ENCODE measurements at places on chromosomes 16 and 17.

DNA sequence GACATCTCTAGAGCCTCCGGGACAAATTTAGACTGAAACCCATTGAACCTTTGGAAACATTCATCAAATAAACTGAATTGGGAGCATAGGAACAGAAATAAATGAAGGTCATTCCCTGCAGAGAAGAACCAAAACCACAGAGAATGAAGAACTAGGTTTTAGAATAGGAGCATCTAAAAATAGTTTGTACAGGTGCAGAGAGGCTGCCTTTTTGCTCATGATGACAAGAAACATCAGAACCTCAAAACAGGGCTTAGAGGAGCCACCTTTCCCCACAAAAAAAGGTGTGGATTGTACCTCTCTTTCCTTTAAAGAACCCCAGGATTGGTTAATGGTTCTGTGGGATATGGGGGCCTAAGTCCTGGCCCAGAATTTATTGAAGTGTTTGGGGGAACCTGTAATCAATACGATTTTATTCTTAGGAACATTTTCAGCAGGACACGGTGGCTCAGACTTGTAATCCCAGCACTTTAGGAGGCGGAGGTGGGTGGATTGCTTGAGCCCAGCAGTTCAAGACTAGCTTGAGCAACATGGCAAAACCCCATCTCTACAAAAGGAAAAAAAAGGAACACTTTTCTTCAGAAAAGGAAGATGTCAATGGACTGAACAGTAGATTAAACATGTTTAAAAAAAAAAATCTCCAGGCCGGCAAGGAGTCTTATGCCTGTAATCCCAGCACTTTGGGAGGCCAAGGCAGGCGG lies 37.7 kb upstream of the SLC47A1 start:
- no peak for DNase-seq

DNA sequence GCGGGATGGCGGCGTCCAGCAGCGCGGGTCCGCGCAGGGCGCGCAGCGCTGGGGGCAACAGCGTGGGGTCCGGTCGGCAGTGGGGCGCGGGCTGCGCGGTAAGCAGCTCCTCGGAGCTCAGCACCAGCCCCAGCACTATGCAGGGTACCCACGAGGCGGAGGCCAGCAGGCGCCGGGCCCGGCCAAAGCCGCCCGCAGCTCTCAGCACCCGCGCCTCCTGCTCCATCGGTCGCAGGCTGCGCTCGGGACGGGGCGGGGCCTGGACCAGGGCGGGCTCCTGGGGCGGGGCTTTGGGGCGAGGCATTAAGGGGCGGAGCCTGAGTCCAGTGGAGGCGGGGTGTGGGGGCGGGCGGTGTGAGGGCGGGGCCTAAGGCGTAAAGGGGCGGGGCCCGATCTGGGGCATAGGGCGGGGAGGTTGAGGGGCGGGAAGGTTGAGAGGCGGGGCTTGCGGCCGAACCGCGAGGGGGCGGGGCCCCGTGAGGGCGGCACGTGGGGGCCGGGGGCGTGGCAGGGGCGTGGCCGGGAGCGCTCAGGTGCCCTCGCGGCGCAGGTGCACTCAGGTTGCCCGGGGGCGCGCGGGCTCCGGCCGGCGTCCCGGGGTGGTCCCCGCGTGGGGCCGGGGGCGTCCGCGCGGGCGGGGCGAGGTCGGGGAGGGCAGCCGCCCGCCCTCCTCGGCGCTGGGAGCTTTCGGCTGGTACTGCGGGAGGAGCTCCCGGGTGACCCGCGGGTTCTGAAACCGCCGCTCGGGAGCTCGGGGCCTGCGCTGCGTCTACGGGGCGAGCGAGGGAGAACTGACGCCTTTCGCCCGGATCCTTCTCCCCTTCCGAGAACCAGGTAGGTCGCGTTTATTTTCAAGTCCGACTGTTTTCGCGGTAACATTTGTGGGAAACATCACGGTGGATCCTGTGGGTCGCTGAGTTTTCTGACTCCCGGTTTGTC lies 1.4 kb upstream of the SLC22A31 start:
- peak; percentile 56 for DNase-seq

DNA sequence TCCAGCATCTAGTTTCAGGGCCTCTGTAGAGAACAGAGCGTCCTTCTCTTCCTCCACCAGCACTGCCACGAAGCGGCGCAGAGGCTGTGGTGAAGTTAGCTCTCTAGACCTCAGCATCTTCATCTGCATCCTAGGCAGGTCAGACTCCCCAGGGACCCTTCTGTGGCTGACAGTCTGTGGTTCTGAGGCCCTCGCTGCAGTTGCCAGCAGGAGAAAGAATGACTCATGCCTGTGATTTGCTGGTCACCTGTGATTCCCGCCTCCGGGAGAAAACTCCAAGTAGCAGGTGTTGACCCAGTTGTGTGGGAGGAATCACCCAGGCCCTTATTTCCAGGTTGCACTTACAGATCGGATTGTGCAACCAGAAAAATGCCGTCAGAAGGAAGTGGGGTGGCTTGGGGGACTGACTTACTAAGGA lies 117.3 kb upstream of the CACNG5 start:
- DNase-seq = no peak

DNA sequence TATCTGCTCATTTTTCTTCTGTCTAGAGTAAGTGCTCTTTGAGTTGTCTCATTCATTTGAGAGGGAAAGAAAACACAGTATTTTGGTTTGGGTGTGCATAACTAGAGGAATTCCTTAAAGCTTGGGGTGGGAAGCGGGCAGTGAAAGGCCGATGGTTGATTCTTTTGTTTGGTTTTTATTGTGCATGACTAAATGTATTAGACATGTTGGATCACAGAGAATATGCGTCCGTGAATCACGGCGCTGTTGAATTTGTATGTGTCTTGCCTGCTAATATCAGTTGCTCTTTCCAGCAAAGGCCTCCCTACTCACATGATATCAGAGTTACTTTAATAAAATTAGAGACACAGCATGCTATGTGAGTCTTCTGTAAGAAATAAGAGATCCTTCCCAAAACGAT lies 180.0 kb downstream of the CHD9NB start:
- no peak for DNase-seq

DNA sequence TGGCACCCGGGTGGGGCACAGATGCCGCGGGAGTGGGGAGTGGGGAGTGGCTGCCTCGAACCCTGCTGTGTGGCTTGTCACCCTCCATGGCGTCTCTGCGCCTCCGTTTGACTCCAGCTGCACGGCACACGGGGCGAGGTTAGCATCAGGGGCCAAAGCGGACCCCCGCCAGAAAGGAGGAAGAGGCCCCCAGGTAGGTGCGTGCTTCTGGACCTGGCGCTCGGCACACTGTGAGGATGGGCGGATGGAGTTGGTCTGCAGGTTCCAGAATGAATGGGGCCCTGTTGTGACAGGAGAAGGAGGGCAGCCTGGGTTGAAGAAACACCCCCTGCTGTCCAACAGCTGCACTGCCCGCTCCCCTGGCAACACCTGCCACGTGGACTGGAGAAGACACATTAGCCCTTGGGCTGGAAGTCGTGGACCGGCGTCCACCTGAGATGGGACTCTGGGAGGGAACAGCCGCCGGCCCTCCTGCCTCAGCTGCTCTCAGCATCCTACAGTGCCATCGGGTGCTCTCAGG lies 9.4 kb upstream of the FASN start:
- DNase-seq = no peak

DNA sequence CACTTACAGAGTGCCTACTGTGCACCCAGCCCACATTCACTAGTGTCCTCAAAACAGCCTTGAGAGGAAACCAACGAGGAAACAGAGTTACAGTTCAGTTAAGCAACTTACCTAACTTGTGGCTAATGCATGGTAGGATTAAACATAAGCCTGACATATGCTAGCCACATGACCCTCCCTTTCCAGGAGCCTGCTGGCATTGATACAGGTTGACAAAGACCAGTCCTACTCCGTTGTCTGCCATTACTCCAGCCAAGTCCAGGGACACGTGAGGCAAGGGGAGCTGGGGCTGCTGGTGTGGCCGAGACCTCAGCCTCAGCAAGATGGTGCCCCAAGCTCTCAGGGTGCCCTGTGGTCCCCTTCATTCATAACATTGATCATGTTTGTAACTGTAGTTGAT lies 37.9 kb downstream of the SNX20 start:
- no peak for DNase-seq

DNA sequence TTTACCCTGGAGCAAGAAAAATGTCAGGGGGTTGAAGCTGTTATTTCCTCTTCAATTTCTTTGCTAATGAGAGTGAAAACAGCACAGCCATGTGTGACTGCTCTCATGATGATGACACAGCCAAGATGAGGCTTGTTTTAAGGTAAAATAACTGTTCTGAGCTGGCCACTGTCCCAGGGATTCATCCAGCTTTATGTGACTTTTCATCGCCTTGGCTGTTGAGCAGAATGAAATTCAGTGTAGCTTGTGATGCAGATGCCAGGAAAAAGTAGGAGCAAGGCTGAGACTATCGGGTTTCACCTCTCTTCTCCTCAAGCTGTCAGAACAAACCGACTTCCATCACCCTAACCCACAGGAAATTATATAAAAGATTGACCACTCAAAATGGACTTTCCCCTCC lies 361.8 kb upstream of the CDH5 start:
- DNase-seq = no peak

DNA sequence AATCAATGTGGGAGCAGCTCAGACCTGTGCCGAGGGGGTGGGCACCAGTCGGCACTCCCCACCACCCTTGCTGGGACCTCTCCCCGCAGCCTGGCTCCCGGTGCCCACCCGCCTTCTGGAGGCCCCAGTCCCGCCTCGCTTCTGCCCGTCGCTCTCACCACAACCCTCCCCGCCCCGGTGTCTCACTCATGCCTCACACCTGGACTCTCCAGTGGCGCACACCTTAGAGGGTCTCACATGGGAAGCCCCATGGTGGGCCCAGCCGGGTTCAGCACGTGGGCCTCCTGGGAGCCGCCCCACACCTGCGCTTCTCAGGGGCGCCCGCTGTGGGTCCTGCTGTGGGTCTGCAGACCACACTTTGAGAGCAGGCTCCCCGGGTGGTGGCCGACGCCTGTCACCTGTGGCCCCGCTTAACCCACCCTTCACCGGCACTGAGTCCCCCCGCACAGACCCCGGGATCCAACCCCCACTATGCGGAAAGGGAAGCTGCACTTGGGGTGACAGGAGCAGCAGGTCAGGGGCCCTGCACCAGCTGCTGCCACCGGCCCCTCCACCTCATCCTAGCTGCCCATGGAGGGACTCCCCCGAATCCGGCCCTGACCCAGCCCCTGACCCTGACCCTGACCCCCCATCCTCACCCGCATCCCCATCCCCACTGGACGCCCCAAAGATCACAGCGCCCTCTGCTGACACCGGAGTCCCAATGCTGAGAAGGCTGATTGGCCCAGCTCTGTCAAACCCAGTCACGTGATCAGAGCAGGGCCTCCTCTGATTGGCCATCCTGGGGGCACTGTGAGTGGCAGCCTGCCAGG lies 27.4 kb upstream of the SLC38A10 start:
- no peak for DNase-seq

- no peak for DNase-seq
Measured at GRCh38 chr17:39955726-39956225, 7.0 kb upstream of the GSDMA start.

DNA sequence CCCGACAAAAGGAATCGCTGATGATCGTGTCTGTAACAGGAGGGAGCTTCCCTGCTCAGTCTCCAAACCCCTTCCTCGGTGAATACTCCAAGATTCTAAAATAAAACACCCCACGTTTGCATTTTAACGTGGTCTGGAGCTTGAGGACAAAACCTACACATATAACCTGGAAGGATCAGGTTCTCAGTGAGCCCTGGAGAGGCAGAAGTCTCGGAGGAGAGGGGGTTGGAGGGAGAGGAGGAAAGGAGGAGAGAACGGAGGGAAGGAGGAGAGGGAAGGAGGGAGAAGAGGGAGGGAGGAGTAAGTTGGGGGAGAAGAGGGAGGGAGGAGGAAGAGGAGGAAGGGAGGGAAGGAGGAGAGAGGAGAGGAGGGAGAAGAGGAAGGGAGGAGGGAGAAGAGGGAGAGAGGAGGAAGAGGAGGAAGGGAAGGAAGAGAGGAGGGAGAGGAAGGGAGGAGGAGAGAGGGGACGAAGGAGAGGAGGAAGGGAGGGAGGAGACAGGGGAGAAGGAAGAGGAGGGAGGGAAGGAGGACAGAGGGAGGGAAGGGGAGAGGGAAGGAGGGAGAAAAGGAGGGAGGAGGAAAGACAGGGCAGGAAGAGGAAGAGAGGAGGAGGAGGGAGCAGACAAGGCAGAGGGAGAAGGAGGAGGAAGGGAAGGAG lies 27.4 kb upstream of the GINS2 start:
- DNase-seq = no peak

GRCh38 chr17:31470592-31470991 lies 79.1 kb downstream of the RAB11FIP4 start:
- DNase-seq = no peak

GRCh38 chr17:27810211-27810901 lies 10.0 kb upstream of the NOS2 start:
- DNase-seq = no peak

- no peak for DNase-seq
Measured at GRCh38 chr16:11806721-11807120, 9.7 kb upstream of the ZC3H7A start.

- no peak for DNase-seq
Measured at GRCh38 chr17:17545031-17545820, 46.3 kb downstream of the PEMT start.

DNA sequence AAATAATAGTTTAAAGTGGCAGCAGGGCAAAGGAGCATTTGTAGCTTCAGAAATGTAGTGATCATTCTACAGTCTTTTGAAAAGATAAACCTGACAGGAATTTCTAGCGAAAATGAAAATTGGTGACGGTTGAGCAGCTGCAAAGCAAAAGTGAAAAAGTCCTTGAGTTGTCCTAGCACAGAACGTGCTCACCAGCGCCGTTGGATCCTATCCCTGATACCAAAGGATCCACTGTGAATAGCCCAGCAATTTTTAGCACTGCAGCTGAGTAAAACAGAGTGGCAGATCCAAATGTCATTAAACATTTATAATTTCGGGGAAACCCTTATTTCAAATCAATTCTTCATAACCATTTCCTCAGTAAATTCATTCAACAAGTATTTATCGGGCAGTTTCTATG lies 453.8 kb upstream of the HSBP1 start:
- no peak for DNase-seq

DNA sequence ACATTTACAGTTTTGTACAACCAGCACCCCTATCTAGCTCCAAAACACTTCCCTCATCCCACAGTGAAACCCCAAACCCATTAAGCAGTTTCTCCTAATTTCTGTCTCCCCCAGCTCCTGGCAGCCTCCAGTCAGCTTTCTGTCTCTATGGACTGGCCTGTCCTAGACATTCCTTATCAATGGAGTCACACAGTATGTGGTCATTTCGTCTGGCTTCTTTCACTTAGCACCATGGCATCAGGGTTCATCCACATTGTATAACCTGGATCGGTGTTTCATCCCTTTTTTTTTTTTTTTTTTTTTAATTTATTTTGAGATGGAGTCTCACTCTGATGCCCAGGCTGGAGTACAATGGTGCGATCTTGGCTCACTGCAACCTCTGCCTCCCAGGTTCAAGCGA lies 68.5 kb downstream of the ZDHHC7 start:
- no peak for DNase-seq

GRCh38 chr16:81130126-81130525 lies 33.9 kb upstream of the GCSH start:
- no peak for DNase-seq

GRCh38 chr17:19494961-19495806 lies 38.5 kb upstream of the SLC47A1 start:
- no peak for DNase-seq

Data from activated CD4-positive, CD25-positive, alpha-beta regulatory T cell treated with anti-CD3 and anti-CD28 coated beads, Interleukin-2, amount 50 U/mL, for 16 hours (primary cell).